Lung (tissue), 17 donors: ENCODE measurements at places on chromosomes 5 and 9.

GRCh38 chr9:89805571-89806292 is 200.9 kb downstream of the GADD45G start:
- no peak for DNase-seq

DNA sequence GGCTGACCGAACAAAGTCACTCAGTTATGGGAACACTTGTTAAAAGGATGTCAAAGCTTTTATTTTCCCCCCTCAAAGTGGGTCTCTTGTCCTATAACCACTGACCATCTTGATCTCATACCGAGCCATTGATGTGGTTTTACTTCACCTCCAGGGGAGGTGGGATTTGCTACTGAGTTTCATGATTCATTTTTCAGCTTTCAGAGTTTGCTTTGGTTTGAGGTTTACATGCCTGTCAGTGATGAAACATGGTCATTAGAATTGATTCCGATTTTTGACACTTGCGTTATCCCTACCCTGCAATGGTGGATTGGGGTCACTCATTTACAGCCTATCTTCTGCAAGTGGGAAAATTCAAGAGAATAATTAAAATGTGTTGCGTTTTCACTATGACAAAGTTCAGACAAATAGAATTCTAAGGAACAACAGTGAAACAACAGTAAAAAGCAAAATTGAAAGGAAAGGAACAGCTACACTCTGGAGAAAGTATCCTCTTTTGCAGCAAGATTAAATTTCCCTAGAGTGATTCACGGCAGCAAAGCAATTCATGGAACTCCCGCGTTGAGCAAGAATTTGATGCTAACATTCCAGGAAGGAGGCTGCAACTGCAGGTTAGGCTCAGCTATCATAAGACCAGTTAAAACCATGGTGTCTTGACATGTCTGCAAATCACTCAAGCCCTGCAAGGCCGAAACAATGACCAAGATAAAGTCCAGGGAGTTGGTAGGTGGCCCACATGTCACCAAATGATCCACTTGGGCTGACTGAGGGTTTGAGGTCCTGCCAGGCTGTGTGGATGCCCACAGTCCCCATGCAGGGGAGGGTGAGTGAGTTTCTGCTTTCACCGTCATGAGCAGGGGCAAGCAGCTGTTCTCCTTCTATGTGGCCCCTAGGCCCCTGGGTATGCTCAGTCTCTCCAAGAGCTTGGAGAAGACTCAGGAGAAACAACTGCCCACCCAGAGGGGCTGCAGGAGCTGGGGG is 9.4 kb downstream of the GADD45G start:
- DNase-seq, result no peak

DNA sequence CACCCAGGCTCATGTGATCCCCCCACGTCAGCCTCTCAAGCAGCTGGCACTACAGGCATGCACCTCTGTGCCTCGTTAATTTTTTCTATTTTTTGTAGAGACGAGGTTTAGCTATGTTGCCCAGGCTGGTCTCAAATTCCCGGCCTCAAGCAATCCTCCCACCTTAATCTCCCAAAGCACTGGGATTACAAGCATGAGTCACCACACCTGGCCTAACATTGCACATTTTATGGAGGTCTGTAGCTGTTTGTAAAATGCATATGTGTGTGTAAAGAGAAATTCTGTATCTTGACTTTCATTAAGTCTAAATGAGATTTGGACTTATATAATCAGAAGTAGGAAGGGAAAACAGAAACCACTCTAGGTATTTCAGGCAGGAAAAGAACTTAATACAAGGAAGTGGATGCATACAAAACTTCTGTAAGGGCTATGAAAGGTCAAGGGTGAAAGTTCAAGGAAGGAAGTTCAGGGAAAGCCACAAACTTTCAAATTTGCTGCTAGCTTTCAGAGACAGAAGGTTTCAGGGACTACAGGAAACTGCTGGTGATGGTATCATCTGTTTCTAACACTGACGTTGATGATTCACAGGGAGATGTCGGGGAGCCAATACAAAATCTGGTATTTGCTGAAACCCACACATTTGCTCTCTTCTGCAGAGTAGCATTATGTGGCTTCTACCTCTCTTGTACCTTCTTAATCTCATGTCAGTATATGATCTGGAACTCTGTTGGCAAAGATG is 209.4 kb downstream of the PIK3R1 start:
- DNase-seq, result no peak

DNA sequence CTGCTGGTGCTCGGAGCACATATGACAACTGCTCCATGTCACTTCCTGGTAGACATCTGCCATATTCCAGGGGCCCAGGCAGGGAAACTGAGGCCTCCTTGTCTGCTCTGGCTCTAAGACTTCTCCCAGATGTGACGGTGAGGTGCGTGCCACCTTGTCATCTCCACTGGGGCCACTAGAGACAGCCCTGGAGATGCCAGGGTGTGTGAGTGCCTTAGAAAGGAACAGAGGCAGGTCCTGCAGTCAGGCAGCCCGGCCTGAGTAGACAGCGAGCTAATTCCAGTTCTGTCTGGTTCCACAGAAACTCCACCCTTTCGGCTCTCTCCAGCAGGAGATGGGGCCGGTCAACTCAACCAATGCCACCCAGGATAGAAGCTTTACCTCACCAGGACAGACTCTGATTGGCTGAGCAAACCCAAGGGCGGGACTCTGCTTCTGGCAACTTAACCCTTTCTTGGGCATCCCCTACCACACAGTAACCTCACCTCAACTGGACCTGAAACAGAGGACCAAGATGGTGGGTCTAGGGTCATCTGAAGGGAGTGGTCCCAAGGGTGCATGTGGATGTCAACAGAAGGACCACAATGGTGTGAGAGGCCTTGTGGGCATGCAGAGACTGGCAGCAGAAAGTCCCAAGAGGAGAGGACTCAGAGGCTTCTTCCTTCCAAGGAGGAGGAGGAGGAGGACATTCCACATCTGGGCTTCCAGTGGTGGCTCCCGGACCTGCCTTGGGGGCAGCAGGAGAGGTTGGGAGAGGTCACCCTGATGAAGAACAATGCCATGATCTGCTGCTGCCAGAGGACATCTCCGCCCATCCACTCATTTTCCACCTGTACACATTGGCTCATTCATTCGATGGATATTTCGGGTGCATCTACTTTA is 77.7 kb downstream of the RGS3 start:
- peak; percentile 88 for DNase-seq

GRCh38 chr9:120175031-120175430 is 404.9 kb downstream of the CDK5RAP2 start:
- DNase-seq, result no peak

DNA sequence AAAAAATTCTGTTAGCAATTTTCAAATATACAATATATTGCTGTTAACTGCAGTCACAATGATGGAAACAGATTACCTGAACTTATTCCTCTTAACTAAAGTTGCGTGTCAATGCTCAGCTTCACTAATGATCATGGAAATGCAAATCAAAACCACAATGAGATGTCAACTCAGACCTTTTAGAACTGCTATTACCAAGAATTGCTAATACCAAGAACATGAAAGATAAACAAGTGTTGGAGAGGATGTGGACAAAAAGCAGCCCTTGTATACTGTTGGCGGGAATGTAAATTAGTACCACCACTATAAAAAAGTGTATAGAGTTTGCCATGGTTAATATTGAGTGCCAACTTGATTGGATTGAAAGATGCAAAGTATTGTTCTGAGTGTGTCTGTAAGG is 1409.7 kb upstream of the CDH18 start:
- DNase-seq, result no peak

GRCh38 chr5:66757834-66758371 is 161.7 kb downstream of the MAST4 start:
- no peak for DNase-seq

- DNase-seq, result no peak
These were observed 123.3 kb upstream of the SLIT3 start for GRCh38 chr5:169424279-169424655.

- no peak for DNase-seq
These were observed 504.9 kb downstream of the NR2F1-AS1 start for GRCh38 chr5:93076096-93076495.

DNA sequence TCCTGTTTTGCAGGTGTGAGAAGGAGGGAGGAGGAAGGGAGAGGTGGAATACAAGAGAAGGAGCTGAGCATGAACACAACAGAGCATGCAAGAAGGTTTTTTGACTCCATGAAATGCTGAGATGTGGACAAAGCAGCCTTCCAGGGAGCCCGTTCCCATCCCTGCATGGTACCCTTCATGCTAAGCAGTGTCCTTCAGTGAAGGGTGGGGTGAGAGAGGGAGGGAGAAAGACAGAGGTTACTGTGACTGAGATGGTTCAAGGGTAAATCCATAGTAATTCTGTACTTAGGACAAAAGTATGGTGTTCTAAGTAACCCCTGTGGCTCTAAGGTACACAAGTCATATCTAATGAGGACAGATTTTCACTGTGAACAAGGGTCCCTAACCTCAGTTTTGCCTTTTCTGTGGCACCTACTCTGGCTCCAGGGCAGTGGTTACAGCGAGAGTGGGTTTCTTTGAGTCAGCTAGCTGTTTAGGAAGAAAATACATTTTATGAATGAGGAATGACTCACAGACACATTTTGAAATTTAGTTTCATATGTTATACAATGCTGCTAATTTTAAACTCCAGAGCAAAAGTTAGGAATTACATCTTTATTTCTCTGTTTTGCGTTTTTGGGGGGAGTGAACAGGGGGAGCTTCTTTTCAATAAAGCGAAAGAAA is 184.9 kb upstream of the SLC12A2 start:
- DNase-seq, result no peak

- DNase-seq, result no peak
These were observed 37.5 kb upstream of the ZFYVE16 start for GRCh38 chr5:80370390-80370789.

DNA sequence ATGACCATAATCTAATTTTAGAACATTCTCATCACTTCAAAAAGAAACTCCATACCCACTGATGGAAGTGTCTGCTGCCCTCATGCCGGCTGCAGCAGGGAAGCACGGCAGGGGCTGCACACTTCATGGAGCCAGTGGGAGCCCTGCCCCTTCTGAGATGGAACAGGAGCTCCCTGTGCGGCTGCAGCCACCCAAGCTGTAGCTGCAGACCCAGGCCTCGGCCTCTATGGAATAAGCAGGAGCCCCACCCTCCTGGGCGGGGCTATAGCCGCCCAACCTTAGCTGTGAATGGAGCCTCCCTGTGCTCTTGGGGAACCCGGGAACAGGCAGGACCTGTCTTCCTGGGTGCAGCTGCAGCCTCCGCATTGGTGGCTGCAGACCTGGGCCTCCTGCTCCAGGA is 128.5 kb downstream of the NUDT12 start:
- DNase-seq, result no peak

DNA sequence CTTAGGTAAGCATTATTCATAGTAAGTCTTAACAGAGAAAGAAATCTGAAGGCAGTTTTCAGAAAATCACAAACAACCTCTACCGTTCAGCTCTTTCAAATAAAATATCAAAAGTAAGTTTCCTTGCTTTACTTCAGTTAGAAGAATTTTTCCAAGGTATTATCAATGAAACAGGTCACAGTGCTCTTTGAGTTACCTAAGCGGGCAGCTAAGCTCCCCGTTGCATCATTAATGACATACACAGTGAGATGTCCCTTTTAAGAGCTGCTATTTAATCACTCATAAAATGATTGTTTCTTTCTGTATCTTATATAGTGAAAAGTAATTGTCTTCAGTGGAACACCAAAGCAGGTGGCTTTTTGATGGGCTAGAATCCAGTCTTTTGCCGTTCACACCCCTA is 86.2 kb upstream of the PIK3R1 start:
- no peak for DNase-seq
